Stimulated activated CD4-positive, alpha-beta T cell treated with anti-CD3 and anti-CD28 coated beads, Interleukin-1b, Interleukin-23, amount 100 ng/mL, for 1 hour (primary cell): ENCODE measurements at places on chromosomes 16 and 17.

DNA sequence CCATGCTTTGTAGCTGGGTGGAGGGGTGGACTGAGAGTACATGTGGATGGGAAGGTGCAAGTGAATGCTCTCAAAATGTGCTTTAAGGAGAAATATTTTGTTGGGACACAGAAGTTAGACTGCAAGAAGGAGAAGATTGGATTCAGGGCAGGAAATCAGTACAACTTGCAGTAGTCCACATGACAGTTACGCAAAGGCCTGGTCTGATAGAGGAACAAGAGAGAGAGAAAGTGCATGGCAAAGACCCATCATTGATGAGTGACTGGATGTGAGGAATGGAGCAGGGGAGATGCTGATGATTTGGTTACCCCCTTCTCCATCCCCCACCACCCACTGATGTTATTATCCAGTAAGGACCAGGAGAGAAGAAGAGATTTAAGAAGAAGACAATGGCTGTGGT is 472.8 kb downstream of the MAF start:
- no peak for DNase-seq

GRCh38 chr17:18257268-18257981 is 1.1 kb downstream of the FLII start:
- no peak for DNase-seq

DNA sequence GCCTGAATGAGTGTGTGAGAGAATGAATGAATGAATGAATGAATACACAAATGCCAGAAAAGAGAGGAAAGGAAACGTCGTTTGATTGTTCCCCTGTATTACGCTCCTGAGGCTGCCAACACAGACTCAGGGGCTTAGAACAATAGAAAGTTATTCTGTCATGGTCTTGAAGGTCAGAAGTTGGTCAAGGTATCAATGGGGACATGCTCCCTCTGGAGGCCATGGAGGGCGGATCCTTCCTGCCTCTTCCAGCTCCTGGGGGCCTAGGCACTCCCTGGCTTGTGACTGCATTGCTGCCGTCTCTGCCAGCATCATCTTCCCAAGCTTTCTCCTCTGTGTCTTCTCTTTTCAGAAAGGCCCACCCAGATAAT is 1.5 kb upstream of the SLC38A8 start:
- no peak for DNase-seq

DNA sequence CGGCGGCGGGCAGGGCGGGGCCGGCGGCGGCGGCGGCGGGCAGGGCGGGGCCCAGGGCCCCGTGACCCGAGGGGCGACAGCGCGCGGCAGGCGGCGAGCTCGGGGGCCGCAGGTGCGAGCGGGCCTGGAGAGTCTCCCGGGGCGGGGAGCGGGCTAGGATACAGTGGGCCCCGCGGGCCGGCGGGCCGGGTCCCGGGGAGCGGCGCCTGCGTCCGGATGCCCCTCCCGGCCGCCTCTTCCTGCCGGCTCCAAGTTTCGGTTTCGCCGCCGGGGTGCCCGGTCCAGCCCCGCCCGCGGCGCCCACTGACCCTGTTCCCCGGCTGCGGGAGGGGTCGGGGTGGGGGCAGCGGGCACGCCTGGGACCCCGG is at the start of gene RNF213:
Gene RNF213, plus strand, starts transcription at position 62 of the 368 bp plus-strand sequence. CDS start 2,830 bp downstream, outside the sequence.
- DNase-seq: no peak

- no peak for DNase-seq
Observed at GRCh38 chr16:55015181-55015913, 84.7 kb downstream of the IRX5 start.

GRCh38 chr17:63785556-63785955 is 11.6 kb downstream of the DDX42 start:
- DNase-seq: no peak

- no peak for DNase-seq
Observed at GRCh38 chr16:4273858-4274311, 1.1 kb upstream of the TFAP4 start.

DNA sequence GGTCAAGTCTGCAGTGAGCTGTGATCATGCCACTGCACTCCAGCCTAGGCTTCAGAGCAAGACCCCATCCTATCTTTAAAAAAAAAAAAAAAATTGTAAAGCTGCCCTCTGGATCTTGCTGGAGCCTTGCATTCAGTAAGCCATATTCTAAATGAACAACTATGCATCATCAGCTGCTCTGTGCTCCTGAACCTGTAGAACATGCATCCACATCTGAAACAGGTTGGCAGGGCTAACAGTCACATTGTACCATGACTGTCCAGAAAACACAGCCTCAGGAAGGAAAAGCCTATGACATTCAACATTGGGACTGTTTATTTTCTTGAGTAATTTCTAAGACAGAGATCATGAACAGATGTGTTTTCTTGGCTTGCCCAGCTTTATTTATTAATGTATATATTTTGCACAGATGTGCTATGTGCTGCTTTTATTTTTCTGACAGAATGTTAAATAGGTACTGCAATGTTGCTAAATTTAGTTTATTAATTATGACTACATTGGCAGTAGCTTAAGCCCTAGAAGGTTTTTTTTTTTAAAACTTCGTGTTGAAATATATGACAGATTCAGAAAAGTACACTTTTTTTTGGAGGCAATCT is 19.8 kb downstream of the ACSF2 start:
- no peak for DNase-seq

GRCh38 chr17:59811209-59811608 is 81.5 kb downstream of the TUBD1 start:
- no peak for DNase-seq

- DNase-seq: no peak
Observed at GRCh38 chr17:58096892-58097291, 13.7 kb downstream of the DYNLL2 start.

DNA sequence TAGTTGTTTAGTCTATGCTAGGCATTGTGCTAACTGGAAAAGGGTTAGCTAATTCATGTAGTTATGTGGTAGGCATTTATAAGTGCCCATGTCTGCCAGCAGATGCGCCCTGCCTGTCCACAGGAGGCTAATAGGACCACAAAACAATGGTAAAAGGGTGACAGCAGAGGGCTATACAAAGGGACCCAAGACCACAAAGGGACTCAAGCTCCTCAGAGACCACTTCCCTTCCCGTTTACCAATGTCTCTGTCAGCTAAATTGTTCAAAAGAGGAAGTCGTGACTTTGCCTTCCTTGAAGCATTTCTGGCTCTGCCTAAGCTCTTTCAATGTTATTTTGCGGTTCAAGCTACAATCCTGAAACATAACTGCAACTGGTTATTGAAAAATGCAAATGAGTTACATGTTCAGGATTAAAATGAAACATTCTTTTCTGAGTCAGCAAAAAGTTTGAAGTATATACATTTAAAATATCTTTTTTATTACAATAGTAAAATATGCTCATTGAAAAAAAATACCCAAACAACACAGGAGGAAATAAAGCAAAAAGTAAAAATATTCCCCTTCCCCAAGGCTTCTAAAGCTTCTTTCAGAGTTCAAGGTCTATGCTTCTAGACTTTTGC is 149.2 kb downstream of the MAF start:
- no peak for DNase-seq

GRCh38 chr17:44759086-44759915 is 513 bp downstream of the ADAM11 start:
- no peak for DNase-seq

- DNase-seq: no peak
Observed at GRCh38 chr16:19853132-19853741, 31.4 kb downstream of the GPRC5B start.

DNA sequence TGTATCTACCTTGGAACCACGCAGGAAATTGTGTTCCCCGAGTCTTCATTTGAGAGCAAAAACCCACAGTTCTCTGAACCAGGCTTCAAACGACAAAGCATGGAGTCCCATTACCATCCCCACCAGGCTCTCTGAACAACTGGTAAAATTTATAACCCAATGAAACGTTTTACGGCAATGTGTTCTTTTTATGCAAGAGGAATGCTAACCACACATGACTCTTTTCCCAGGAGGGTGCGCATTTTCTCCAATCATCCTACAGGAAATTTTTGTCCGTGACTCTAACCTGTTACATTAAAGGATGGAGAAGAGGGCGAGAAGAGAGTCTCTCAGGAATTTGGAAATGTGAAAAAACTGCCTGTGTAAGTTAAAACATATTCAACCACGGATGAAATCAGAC is 17.8 kb downstream of the STX8 start:
- no peak for DNase-seq

DNA sequence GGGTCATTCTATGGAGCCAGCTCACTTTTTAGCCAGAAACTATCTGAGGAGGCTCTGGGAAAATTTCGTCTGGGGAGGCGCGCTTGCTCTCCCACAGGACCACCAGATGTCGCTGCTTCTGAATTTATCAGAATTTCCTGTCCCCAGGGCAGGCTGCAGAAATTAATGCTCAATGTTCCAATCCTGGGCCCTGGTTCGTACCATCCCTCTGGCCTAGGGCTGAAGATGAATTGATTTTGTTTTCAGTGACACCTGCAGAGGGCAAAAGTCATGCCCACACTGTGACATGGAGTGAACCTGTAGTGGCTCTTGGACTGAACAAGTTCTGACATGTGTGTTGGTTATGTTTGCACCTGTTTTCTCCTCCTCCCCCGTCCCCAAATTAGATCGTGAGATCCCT is 482.6 kb downstream of the NPIPA7 start:
- DNase-seq: peak; percentile 23

DNA sequence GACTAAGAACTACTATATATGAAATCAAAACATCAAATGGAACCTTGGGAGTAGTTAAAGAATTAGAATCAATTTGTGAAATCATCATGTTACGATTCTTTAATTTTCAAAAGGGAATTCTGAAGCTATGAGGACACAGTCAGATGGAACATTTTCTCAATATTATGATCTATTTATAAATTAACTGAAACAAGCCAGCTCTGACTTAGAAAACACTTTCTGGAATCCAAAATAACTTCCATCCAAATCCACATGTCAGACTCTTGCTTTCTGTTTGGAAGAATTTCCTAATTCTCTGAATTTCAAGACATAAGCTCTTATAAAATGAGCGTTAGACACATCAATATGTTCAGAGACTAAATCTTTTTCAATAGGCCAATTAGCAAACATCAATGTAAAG is 737.7 kb upstream of the SOX9 start:
- DNase-seq: no peak

- DNase-seq: no peak
Observed at GRCh38 chr17:40326014-40326831, 17.2 kb downstream of the RARA start.

DNA sequence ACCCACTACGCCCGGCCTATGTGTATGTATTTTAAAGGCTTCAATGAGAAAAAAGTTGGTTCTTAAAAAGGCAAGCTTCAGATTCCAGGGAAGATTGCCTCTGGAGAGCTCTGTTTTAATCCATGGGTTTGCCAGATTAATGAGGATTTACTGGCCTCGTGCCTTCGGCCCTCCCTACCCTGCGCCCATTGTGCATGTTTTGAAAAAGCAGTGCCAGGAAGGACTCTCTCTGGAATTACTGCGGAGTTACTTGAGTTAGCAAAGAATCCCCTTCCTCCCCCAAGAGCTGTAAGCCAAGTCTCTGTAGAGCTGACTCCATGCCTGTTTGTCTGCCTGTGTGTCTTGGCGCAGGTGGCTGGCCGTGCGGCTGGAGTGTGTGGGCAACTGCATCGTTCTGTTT is 98.9 kb downstream of the ABCC6 start:
- DNase-seq: no peak

- no peak for DNase-seq
Observed at GRCh38 chr16:16048904-16049582, 99.6 kb downstream of the ABCC1 start.

GRCh38 chr17:42018339-42018738 is 1.1 kb upstream of the DNAJC7 start:
- no peak for DNase-seq

DNA sequence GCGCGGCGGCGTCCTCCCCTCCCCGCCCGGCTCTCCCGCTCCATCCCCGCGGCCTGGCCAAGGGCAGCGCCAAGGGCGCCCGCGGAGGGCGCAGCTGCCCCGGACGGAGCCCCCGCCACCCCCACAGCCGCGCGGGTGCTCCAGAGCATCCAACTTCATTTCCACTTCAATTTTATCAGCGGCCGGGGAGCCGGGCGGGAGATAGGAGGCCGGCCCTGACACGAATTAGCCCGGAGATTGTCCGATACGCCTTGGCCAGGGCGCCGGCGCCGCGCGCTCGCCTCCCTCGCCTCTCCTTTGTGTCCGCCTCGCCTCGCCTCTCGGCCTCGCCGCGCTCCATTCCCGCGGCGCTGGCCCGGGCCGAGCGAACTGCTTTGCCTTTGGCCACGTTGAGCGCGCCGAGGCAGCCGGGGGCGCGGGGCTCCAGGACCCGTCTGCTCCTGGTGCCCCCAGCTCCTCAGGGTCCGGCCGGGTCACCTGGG is 129.1 kb upstream of the LHX1 start:
- DNase-seq: no peak

GRCh38 chr16:3171181-3171854 is 16.7 kb upstream of the OR1F1 start:
- no peak for DNase-seq

DNA sequence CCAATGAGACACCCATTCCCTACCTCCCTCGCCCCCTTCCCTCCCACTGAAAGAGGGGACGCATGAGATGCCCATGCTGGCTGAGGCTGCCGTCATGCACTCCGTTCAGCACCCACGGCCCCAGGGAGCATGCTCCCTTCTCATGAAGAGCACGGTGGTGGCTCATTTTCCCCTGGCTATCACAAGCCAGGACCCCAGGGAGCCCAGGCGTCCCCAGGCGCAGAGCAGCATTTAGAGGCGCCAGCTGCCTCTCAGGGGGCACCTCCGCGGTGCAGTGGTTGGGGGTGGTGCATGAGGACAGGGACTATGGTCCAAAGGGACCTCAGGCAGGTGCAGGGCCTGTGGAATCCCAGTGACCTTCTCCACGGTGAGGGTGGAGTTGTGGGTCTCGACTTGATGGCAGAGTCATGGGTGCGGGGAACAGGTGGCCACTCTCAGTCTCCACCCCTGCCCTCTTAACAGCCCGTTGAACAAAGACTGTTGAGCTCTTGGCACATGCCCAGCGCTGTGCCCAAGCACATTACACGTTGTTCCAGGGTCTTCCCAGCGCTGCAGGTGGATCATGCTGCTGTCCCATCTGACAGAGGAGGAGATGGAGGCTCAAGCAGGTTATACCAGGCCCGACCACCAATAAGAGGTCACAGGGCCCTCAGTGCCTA is 13.6 kb downstream of the KIF19 start:
- no peak for DNase-seq

DNA sequence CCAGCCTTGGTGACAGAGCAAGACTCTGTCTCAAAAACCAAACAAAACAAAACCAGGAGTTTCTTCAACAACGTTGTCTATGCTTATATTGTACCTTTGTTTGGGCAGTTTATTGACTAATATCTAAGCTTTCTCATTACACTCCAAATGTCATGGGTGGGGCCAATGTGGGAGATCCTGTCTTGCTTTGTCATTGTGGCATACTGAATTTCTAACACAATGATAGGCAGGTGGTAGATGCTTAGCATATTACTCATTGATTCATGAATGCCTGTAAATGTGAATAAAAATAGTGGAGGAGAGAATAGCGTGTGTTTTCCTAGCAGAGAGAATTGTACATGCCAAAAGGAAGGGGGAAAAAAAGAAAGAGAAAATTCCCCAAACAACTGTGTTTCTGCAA is 802.5 kb upstream of the EEF2KMT start:
- DNase-seq: no peak
